T-helper 1 cell (primary cell): ENCODE measurements at places on chromosomes 12 and 14.
A peak's percentile ranks its signal among the peaks of the same experiment; 100 is the strongest.

GRCh38 chr14:100131181-100131580 lies 28.3 kb downstream of the DEGS2 start:
- no peak for DNase-seq

GRCh38 chr14:84420221-84420620 lies 1109.7 kb upstream of the FLRT2 start:
- no peak for DNase-seq

GRCh38 chr12:39572551-39572950 lies 47.1 kb downstream of the ABCD2 start:
- no peak for DNase-seq

DNA sequence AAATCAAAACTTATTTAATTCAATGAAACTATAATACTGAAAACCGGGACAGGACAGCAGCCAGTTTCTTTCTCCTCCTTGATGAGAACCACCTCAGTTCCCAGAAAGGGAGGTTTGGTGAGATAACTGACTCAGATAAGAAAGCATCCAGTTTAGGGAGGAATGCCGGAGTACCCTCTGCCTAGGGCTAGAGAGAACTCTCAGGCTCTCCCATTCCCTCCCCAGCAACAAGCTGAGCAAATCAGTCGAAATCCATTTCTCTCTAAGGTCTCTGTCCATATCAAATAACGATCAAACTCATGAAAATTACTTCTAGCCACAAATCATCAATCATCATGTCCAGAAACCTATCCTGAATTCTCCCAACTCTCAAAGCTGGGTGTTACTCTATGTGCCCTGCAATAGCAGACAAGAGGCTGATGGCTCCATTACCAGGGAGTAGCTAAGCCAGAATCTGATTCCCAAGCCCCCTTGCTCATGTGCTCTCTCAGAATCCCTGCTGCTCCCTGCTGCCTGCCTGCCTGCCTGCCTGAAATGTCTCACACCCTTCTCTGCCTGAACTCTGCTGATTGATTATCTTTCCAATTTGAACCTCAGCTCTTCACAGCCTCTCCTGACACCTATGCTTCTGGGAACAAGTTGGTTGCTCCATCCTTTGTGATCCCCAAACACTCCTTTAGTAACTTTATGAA lies 49.4 kb downstream of the SLC25A47 start:
- no peak for DNase-seq

DNA sequence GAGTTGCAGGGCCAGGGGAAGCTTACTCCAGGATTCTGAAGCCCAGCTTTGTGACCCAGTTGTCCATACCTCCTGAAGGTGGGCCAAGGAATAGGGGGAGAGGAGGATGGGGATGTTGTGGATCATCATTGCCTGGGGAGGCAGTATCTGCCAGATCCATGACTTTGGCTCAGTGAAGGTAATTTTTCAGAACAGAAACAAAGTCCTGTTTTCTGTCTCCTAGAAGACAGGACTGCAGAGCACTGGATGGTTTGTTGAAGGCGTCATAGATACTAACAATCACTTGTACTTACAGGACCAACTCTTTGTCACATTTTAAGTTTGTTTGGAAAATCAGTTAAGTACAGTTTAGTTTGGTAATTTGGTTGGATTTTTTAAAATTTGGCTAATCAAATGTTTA lies 38.4 kb downstream of the ANO6 start:
- DNase-seq: no peak

DNA sequence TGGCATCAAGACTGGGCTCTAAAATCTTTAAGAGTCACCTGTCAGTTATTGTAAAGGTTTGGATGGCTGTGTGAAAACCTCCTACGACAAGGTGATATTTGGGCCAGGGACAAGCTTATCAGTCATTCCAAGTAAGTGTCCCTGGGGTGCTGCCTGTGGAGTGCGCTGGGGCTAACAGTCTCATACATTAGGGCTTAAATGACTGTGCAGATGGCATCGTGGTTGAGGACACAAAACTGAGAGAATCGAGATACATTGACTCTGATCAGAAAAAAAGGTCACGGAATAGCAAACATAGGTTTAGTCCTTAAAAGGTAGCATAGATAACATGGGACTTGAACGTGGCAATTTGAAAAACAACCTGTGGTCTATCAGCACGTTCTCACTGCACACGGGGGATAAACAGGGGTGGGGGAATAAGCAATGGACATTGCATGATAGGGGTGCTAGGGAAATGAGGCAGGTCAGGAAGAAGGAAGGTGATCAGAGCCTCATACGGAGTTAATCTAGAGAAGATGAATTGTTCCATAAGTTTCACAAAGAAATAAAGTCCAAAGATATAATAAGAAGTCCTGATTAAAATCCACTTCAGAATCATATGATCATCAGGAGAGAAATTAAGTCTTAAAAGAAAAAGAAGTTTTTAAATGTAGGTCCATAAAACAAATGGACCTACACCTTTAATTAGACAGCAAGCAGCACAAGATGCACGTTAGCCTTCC lies 100.3 kb downstream of the DAD1 start:
- DNase-seq: no peak

DNA sequence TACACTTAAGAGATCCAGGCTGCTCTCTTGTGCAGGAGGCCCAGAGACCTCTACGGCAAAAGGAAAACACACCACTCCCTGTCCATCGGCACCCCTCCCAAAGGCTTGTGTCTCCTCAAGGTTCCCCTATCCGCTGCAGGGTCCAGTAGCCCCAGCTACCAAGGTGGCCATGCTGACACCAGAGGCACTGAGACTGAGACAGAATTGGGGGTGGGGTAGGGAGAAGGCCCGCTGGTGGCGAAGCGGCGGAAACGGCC lies 590 bp downstream of the DDIT3 start:
- no peak for DNase-seq

GRCh38 chr12:58532855-58533608 lies 387.3 kb downstream of the LRIG3 start:
- no peak for DNase-seq

- no peak for DNase-seq
Observed at GRCh38 chr12:39230086-39230485, 212.8 kb downstream of the KIF21A start.

DNA sequence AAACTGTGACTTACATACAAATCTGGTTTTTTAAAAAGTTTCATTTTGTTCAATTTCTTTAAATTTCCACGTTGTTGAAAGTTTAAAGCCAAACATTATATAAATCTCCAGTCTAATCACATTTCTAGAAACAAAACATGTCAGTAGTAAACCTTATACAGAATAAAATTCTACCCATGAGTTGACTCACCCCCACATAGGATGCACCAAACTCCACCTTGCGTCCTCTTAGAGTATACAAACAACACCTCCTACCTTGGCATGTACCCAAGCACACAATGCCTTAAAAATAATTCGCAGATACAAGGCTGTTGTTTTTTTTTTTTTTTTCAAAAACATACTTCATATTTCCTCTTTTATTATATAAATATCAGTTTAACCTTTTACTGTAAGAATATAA lies 3.3 kb downstream of the FBXL14 start:
- peak; percentile 25 for DNase-seq

DNA sequence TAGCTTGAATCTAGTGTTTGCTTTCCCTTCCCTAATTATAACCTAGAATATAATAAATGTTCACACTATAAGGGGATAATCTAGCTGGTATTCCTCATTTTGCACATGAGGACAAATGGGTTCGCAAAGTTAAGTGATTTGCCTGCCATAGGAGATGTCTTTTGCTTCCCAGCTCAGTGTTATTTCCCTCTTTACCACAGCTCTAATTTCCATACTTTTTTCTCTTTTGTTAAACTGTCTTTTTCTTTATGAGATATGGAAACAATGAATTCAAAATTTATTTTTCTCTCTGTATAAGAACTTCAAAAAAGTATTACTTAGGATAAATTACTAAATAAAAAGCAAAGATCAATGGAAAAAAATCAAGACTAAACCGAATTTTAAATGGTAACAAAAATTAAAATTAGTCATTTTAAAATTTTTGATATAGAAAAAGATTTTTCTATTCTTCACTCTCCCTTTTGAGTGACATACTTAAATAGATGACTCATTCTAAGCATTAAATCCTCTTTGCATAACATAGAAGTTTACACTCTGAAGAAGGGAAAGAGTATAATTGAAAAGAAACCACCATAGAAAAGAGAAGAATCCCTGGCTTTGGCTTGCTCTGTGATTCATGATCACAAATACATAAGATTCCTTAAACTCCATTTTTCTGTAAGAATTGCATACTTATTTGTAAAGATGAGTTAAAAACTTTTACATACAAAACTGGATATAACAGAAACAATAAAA lies 97.3 kb downstream of the INSM2 start:
- no peak for DNase-seq

DNA sequence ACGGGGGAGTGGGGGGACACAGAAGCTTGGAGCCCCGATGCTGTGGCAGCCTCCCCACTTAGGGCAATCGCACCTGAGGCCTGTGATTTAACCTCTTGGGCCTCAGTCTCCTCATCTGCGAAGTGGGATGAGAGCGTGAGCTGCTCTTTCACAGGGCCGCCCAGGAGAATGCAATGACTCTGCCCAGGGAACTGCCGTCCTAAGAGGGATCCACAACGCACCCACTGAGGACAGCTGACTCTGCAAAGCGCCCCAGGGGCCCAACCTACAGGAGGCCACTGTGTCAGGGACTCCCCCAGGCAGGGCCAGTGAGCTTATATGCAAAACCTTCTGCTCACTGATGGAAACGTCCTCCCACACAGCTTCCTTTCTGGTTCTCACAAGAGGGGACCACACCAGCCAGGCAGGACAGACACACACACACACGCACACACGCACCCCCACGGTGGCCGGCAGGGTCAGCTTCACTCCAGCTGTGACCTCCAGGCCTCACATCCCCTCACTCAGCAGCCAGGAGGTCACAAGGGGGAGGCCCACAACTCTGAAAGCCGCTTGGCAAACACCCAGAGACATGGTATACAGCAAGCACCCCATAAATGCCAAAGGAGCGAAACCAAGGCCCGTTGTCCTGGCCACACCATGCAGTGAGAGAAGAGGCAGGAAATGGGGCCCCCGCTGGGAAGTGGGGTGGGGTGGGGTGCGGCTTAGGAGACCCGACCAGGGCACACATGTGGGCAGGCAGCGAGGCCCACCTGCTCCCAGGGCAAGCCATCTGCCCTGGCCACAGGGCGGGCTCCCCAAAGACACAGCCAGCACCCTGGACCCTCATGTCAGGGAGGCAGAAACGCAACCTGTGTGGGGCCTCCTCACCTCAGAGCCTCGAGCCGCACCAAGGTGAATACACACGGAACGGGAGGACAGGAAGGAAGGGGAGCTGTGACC lies 73.3 kb downstream of the NCOR2 start:
- DNase-seq: no peak

GRCh38 chr12:3090240-3091037 lies 13.3 kb downstream of the TSPAN9 start:
- no peak for DNase-seq

DNA sequence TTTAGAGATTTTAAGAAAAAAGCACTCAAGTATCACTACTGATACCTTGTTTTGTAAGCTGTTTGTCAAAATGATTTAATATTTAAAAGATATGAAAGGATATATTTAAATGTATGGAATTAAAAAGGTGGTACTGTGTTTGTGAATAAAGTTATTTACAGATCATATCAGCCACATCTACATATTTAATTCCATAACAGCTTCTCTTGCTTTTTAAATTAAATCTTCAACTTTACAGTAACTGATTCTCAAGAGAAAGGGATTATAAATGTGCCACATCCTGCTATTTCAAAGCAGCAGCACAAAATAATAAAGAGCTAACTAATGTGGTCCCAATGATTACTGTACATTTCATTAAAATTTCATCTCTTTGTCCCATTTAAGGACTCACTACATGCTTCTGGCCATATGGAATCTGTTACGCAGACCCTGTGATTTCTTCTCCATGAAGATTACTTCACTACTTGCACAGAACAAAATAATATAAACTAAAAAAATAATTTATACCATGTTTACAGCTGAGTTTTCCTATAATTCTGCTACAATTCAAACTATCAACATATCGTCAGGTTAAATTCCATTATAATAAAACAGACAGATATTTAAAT lies 117.8 kb downstream of the MED13L start:
- DNase-seq: no peak

GRCh38 chr14:76774821-76775694 lies 13.8 kb downstream of the VASH1 start:
- no peak for DNase-seq

- DNase-seq: no peak
Observed at GRCh38 chr14:101195309-101195901, 291.9 kb upstream of the RTL1 start.

DNA sequence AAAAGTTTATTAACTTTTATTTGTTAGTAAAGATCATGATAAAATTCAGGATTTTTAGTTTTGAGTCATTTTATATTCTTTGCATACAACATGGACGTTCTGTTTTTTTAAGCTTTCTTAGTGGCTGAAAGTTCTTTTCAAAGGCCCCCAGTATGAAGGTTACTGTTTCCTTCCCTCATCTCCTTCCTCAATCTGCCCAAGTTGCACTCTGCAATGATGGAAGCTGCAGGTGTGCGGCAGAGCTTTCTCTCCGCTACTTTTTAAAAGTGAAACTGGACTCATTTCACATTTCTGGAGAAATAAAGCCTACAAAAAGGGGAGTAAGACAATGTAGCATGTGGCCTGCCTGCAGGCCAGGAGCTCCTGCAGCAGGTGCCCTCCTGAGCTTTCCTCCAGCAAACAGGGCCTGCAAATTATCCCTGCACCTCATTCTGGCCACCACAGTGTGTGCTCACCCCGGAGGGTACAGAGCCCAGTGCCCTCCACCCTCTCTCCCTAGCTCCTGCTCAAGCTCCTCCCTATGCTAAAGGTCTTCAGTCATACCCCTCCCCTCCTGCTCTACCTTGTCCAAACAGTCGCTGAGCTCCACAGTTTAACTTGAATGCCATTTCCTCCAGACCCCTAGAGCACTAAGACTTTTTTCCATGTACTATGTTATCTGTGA lies 78.9 kb downstream of the SETD3 start:
- no peak for DNase-seq

DNA sequence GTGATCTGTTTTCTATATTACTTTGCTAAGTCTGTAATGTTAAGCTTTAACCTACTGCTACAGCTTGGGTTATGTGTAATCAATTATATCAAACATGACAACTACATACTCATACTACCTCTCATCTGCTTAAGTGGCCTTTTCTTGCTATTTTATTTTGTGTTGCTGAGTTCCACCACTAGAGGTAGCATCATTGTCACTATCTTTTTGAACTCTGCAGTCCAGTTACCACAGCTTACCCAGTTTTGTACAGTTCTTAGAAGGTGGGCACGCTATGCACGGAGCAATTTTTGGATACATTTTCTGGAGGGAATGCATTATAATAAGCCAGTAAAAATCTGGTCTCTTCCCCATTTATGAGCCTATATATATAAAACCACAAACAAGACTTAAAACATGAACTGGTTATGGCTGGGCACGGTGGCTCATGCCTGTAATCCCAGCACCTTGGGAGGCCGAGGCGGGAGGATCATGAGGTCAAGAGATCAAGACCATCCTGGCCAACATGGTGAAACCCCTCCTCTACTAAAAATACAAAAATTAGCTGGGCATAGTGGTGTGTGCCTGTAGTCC lies 48.5 kb downstream of the SAV1 start:
- DNase-seq: no peak
